ENCODE measurements at places on chromosomes 6 and 20. TPM values are rescaled to one million over a fixed set of nuclear protein-coding genes. Genes with fewer than 3 reads are reported as not detected.

GRCh38 chr20:20063941-20064702 lies 11.8 kb downstream of the CFAP61 start:
- no peaks in the 10 kb centered on the region for H3K4me1 ChIP-seq
- no peaks in the 10 kb centered on the region for H3K36me3 ChIP-seq
- no peak overlapping the region for H3K4me3 ChIP-seq
- no peaks in the 10 kb centered on the region for H3K27me3 ChIP-seq
- H3K27ac ChIP-seq = no peak overlapping the region
- no peak for DNase-seq

GRCh38 chr6:73631849-73632248 lies 21.9 kb downstream of the SLC17A5 start:
- no peaks in the 10 kb centered on the region for H3K4me1 ChIP-seq
- H3K27ac ChIP-seq = no peak overlapping the region
- no peak for DNase-seq
- peaks cover 2% of the 10 kb centered on the region for H3K36me3 ChIP-seq
- no peak overlapping the region for H3K4me3 ChIP-seq

DNA sequence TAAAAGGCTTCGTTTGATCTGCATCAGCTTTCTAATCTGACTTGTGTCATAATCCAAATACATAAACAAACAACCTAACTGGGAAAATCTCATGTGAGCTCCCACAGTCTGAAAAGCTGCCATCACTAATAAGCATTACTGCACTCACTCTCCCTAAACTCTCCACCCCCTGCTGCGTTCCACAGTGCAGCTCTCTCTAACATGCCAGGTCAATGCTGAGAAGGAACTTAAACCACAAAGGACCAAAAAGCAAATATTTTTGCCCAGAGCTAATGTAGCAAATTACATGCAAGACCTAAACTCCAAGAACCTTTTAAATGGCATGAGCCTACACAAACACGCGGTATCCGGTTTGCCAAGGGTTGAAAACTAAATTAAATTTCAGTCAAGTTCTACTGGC lies 542.3 kb upstream of the JARID2 start:
- no peak for DNase-seq
- H3K4me3 ChIP-seq = no peak overlapping the region
- H3K4me1 ChIP-seq = peaks cover 13% of the 10 kb centered on the region
- no peaks in the 10 kb centered on the region for H3K36me3 ChIP-seq
- H3K27me3 ChIP-seq = no peaks in the 10 kb centered on the region
- H3K27ac ChIP-seq = no peak overlapping the region

DNA sequence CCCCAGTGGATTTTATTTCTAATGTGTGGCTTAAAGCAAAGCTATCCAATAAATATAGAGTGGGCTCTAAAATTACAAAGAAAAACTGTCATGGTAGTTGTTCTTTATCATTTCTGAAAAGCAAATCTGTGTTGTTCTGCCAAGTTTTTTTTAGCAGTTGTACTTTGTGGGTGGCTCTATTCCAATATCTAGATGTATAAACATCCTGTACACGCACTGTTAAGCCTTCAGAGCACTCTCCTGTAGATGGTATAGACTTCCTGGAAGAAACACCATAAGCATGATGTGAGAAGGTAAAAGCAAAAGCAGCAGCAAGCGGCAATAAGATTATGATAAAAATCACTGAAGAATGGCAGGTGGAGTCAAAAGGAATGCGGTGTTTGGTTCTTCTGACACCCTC lies 21.5 kb upstream of the TMEM30A start:
- H3K4me3 ChIP-seq = no peak overlapping the region
- no peak overlapping the region for H3K27ac ChIP-seq
- DNase-seq = no peak
- H3K27me3 ChIP-seq = no peaks in the 10 kb centered on the region

GRCh38 chr20:56978475-56978874 lies 288.0 kb downstream of the BMP7 start:
- no peak for DNase-seq
- H3K4me1 ChIP-seq = peaks cover 4% of the 10 kb centered on the region

CST5 gene
- not detected for polyA plus RNA-seq

FOXF2 gene
- polyA plus RNA-seq = 0.34 TPM
